Anterior cingulate cortex (tissue), 58 donors: ENCODE measurements at places on chromosomes 3 and 15.

DNA sequence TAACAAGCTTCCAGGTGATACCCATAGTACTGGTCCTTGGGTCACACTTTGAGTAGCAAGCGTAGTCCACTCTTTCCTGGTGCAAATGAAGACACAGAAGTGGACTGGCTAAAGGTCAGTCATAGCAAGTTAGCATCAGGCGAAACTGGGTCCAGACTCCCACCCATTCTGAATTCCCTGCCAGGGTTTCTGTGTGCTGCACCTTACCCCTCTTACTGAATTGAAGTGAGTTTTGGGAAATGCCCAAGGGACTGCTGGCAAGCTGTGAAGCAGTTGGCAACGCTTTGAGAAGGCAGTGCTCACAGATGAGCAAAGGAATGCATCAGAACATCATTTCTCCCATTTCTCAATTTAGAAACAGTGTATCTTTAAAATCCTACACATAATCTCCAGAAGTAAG, 1.8 kb upstream of the LSG1 start:
- DNase-seq: no peak

DNA sequence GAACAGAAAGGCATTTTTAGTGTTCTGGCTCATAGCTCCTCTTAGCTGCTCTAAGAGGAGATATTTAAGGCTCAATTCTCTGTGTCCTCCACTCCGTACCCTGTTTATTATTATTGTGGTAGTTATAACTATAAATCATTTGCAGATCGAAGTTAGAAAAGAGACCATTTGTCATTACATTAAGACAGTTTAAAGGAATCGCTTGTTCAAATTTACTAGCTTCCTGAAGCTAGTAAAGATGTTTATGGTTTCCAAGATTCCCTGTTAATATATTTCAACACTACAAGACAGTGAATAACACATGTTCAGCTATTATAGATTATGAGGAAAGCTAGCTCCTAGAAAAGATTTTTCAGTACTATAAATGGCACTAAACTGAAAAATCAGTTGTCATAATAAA, 12.6 kb downstream of the ATXN7 start:
- no peak for DNase-seq

- no peak for DNase-seq
These were observed 52.4 kb downstream of the TRPM1 start for GRCh38 chr15:31049111-31049510.

DNA sequence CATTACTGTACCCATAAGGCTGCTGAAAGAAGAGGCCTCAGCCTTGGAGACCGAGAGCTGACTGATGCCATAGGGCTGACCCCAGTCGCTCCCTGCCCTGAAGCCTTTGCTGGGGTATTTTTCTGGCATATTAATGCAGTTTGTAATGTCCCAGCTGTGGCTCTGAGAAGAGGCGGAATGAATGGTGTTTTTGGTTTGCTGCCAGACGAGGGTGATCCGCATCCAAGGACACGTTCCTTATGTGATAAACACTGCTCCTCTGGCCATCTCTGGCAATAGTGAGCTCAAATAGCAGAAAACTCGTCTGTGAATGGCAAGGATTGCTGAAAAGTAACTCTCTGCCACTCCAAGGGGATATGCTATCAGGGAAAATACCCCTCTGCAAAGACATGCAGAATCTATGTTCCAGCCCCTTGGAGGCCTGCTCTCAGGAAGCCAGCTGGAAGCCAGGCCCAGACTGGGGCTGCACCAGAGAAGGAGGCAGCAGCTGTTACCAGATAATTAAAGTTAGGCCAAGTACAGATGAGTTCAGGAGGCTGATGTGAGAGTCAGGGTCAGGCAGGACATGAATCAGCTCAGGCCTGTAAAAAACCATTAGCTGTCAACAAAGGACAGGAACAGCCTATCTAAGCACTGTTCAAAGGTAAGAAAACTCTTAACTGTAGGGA, 28.9 kb upstream of the KLHL6 start:
- no peak for DNase-seq

- DNase-seq: no peak
These were observed 43.2 kb upstream of the RAB6B start for GRCh38 chr3:133938770-133939462.

- no peak for DNase-seq
These were observed 143.6 kb upstream of the BHLHE40 start for GRCh38 chr3:4835616-4836043.

DNA sequence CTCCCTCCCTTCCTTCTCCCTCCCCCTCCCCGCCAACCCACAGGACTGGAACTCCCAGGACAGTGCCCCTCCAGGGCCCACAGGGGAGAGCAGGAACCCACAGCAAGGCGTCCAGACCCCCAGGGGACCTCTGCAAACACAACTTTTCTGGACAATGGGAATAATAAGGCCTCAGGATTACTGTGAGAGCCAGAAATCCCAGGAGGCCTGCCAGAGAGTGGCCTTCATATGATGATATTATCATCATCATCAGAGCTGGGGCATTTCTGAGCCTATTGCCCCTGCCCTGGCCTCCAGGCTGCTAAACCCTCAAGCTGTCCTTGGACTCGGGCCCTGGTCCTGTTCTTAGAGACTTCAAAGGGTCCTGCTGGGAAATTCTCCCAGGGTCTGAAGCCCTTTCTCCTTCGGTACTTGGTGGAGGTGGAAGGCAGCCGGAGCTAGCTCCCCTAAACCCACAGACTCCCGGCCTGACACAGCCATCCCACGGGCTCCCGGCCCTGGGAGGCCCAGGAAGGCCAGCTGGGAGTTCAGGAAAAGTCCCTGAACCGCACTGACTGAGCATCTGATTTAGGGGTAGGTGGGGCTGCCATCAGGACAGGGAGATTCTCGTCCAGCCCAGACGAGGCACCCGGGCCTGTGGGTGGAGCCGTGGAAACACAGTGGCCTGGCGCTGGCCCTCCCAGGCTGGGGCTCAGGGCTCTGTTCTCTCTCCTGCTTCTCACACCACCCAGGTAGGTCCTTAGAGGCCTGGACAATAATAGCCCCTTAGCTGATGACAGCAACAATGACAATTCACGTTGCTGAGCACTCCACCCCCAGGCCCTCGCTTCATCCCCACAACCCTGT, 4.9 kb downstream of the CALML4 start:
- DNase-seq: no peak

DNA sequence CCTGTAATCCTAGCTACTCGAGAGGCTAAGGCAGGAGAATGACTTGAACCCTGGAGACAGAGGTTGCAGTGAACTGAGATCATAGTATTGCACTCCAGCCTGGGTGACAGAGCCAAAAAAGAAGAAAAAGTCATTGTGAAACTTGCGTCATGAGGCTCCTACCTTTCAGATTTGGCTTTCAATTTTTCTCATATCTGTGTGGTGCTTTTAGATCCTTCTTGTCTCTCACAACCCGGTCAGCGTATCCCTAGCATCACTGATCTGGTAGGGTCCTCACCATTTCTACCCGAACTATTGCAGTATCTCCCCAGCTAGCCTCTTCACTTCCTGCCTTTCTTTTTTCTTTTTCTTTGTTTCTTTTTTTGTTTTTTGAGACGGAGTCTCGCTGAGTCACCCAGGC, 21.6 kb upstream of the GCNT3 start:
- DNase-seq: no peak

GRCh38 chr3:114081037-114081436, 24.5 kb downstream of the QTRT2 start:
- no peak for DNase-seq

GRCh38 chr15:63076714-63077046, 34.1 kb downstream of the TPM1 start:
- no peak for DNase-seq

DNA sequence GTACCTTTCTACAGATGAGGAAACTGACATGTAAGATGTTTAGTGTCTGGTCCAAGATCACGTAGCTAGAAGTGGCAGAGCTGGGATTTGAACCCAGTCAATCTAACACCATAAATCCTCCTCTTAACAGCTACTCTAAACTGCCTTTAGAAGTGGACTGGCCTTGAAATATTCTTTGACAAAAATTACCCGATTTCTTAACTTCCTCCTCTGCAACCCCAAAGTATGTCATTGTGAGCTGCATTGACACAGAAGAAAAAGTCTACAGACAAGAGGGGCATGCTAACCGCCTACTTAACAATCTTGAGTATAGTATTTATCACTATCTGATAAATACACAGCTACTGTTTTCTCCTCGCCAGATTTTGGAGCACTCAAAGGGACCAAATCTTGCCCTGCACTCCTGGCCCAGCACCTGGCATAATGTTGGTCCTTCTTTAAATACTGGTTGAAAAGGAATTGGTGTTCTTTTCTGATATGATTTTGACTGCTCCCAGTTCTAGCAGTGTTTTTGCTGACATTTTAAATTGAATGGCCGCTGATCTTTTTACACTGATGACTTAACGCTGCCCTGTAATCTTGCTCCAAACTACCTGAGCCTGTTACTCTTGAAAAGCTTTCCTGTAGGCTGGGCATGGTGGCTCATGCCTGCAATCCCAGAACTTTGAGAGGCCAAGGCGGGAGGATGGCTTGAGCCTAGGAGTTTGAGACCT, 36.9 kb downstream of the ITPR1 start:
- DNase-seq: no peak

- no peak for DNase-seq
These were observed 215.0 kb upstream of the IGF1R start for GRCh38 chr15:98433346-98433745.

DNA sequence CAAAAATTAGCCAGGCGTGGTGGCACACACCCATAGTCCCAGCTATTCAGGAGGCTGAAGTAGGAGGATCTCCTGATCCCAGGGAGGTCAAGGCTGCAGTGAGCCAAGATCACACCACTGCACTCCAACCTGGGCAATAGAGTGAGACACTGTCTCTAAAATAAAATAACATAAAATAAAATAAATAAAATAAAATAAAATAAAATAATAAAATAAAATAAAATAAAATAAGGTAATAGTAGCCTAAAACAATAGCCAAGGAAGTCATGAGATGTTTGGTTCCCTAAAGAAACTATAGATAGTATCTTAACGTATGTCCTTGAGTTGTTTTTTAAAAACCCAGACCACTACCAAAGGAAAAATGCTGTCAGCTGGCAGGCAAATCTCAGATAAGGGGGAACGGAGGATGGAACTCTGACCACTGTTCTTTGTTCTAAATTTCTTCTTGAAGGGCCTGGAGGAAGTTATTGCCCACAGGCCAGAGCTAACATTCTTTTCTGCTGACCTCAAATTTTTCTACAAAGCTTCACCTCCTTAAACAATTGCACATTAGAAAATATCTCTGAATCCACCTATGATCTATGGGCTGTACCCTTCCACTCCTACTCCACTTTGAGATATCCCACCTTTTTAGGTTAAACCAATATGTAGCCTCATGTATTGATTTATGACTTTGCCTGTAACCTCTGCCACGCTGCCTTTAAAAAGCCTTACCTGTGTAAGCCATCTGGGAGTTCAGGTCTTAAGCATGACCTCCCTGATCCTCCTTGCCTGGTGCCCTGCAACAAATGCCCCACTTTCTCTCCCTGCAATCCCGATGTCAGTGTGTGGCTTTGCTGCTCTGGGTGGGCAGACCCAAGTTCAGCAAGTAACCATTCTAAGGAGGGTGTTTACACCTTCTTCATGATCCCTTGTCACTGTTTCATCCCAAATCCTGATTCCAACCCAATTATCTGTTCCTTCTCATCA, 126.2 kb upstream of the BHLHE40 start:
- no peak for DNase-seq

DNA sequence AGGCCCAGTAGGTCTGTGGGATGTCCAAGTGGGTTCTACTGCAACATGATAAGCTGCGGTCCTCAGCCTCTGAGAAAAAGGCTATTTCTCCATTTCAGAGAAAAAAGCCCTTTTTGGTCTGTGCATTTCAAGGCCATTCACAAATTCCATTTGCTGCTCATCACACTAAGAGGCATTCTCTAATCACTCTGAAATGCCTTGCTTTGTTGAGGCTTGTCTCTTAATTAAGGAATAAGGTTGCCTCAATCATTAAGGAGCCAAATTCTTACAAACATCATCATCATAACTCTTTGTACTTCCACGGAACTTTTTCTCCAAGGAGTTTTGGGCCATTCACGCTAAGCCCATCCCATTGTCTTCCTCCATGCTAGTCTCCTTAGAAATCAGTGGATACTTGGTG, 74.4 kb downstream of the BOC start:
- DNase-seq: no peak

DNA sequence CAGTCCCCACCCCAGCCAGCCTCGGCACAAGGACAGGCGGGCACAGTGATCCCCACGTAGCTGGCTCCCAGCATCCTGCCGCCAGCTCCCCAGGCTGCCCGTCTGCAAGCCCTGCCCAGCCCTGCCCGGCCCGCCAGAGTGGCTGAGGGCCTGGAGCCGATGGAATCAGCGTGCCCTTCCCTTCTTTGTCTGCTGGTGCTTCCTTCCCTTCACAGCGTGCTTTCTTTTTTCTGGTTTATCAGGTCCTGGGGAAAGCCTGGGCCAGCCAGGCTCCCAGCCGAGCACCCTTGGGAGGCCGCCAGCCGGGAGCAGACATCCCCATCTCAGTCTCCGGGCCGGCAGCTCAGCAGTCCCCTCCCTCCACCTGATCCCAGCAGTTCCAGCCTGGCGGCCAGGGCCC, 54.7 kb upstream of the SMAD6 start:
- DNase-seq: no peak

GRCh38 chr3:107705046-107705445, 182.3 kb downstream of the BBX start:
- no peak for DNase-seq

GRCh38 chr3:155753038-155753639, 8.3 kb upstream of the PLCH1 start:
- DNase-seq: no peak

DNA sequence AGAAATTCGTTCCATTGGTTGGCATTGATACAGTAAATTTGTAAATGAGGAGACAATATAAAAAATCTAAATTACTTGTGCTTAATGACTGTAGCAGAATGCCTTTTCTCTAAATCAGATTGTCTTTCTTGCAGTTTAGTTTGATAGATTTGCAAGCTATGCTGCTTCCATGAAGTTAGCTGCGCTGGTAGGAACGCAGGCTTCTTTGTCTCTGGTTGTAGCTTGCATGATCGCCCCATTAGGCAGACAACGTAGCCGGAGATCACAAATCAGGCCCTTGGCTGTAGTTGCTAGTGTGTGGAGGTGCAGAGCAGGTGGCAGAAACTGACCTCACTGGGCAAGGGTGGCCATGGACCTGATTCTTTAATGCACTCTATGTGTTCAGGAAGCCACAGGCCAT, 6.1 kb downstream of the ZIC1 start:
- DNase-seq: no peak

DNA sequence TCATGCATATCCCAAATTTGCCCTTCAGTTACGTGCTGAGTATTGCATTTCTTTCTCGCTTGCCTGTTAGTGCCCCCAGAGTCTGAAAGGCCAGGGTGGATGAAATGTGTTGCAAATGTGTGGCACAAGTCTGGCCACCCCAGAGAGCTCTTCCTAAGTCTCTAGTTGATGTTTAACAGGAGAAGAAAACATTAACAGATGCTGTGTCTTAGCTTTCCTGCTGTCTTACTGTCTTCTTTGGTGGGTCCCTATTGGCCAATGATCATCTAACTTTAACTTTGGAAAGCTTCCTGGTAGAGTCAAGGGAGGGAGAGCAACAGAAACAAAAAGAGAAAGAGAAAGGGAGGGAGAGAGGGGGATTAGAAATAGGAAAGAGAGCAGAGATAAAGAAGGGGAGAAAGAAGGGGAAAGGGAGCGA, 76.7 kb upstream of the P3H2 start:
- no peak for DNase-seq

GRCh38 chr3:27680517-27681246, 41.4 kb downstream of the EOMES start:
- no peak for DNase-seq
